Activated CD4-positive, alpha-beta T cell treated with anti-CD3 and anti-CD28 coated beads, Interleukin-2, amount 50 U/mL, for 16 hours (primary cell): ENCODE measurements at places on chromosomes 5 and 9.

DNA sequence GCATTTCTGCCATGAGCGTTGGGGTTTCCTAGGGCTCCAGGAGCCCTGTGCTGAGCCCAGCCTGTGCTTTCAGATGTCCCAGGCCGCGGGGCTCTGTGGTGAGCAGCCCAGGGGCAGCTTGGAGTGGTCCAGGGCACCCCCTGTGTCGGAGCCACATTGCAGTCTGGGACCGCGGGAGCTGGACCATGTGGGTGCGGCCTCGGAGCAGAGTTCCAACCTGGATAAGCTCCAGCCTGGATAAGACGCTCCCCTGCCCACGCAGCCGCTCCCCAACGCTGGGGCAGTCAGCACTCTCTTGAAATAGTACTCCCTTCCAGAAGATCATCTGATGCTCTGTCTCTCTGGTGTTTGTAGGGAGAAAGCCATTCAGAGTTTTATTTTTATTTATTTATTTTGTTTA, 111.1 kb downstream of the WNK2 start:
- no peak for DNase-seq

- DNase-seq, result no peak
Observed at GRCh38 chr5:79576606-79577289, 35.5 kb upstream of the TENT2 start.

- peak; percentile 24 for DNase-seq
Observed at GRCh38 chr5:148848393-148849031, 22.1 kb downstream of the ADRB2 start.

GRCh38 chr9:27599102-27599869, 26.0 kb upstream of the C9orf72 start:
- DNase-seq, result no peak

GRCh38 chr9:73183917-73184861, 32.5 kb downstream of the ANXA1 start:
- DNase-seq, result peak; percentile 54

DNA sequence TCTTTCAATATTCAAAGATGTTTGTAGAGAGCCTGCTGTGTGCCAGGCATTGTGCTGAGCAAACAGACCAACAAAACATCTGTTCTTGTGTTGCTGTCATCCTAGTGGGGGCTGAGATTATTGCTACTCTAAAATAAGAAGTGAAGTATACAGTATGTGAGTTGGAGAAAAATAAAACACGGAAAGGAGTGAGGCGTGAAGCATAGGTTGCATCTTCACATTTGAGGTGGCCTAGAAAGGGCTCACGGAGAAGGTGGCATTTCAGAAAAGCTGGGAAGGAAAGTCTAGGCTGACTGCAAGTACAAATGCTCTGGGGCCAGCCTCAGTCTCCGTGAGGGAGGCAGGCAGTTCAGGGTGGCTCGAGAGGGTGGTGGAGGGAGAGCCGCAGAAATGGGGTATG, 80.3 kb downstream of the CSNK1A1 start:
- DNase-seq, result no peak

GRCh38 chr9:75185585-75186170, 97.4 kb downstream of the OSTF1 start:
- DNase-seq, result peak; percentile 56

DNA sequence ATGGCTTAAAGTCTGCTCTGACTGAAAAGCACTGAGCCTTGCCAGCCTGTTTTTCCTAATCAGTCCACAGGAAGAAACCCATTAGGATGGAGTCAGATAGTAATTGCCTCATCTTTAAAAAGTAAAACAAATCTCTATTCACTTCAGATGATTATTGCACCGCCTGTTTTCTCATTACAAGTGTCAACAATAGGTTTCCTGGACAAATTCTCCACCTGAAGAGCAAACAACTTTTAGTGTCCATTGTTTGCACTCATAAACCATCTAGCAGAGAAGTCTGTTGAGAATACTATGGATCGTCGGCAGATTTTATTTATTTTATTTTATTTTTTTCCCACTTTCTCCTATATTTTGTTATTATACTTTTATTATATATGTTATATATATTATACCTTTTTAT, 20.3 kb downstream of the C5orf63 start:
- no peak for DNase-seq

DNA sequence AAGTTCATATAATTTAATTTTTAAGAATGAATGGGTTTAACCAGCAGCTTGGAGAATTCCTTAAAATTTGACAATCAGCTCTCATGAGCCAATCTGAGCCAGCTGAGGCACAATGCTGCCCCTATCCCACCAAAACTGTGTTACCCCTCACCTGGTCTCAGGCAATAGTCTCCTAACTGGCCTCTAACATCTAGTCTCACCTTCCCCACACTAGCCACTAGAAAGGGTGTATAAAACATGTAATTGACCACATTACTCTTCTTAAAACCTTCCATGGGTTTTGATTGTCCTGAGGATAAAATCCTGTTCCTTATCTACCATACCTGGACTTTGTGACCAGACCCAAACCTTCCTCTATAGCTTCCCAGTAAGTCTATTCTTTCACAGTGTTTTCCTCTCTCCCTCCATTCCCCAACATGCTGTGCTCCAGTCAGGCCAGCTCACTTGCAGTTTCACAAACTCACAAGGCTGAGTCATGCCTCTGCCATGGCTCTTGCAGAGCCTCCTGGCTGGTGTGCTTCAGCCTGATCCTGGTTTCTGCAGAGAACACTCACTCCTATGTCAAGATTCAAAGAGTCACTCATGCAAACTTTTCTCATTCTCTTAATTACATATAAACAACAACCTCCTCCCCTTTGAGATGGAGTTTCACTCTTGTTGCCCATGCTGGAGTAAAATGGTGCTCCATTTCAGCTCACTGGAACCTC, 16.0 kb upstream of the ZCCHC7 start:
- DNase-seq, result peak; percentile 48

- peak; percentile 62 for DNase-seq
Observed at GRCh38 chr5:142798099-142798770, 28.1 kb downstream of the ARHGAP26 start.

DNA sequence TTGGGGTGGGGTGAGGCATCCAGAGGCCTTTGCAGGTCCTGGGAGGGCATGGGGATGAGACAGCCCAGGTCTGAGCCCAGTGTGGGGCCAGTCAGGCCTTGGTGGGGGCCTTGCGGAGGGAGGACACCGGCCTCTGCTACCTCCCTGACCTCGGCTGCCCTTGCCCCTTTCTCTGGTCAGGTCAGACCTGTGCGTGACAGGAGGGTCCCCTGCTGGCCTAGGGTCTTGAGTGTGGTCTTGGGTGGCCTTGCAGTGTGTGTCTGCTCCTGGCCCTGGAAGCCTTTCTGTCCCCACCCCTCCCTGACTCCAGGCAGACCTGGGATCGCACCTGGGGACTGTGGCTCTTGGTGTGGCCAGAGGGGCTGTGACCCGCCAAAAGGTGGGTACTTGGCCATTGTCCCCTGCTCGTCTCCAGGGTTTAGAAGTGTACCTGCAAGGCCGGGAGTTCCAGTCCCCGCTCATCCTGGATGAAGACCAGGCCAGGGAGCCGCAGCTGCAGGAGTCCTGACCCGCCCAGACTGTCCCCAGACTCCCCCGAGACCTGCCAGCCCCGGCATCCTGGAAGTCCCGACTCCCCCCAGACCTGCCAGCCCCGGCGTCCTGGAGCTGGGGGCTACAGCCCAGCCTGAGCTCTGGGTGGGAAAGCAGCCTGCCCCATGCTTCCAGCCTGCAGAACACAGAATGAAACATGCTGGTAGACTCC, 4.4 kb upstream of the MAN1B1 start:
- DNase-seq, result no peak

DNA sequence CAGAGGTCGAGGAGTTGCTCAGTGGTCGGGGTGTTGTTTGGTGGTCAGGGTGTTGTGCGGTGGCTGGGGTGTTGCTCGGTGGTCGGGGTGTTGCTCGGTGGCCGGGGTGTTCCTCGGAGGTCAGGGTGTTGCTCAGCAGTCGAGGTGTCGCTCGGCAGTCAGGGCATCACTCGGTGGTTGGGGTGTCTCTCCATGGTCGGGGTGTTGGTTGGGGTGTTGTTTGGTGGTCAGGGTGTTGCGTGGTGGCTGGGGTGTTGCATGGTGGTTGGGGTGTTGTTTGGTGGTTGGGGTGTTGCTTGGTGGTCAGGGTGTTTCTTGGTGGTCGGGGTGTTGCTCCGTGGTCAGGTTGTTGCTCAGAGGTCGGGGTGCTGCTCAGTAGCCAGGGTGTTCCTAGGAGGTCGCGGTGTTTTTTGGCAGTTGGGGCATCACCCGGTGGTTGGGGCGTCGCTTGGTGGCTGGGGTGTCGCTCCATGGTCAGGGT, 11.0 kb upstream of the GPSM1 start:
- DNase-seq, result no peak

DNA sequence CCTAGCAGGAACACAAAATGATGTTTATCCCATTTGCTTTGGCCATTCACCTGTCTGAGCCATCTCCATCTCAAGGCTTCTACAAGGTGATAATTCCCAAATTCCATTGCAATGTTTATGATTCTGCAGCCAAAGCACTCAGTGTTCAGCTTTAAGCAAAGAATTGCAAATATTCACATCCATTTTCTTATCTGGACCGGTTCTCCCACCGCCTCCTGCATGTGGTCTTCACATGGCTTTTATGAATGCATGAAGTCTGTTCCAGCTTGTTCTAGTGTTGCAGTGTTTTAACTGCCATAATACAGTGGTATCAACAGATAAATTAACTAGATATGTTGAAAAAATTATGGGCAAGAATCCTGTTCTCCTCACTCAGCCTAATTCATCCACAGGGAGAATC, 443.0 kb upstream of the KLF4 start:
- no peak for DNase-seq

DNA sequence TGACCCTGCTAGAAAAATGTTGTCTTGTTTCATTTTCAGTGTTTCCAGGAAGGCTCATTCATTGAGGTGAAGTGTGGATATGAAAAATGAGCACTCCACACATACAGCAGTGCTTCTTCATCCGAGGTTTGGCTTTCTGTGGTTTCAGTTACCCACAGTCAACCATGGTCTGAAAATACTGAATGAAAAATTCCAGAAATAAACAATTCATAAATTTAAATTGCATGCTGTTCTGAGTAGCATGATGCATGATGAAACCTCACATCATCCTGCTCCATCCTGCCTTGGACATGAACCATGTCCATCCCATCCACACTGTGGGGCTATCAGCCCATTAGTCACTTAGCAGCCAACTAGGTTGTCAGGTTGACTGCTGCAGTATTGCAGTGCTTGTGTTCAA, 10.4 kb upstream of the SLC45A2 start:
- DNase-seq, result peak; percentile 58

DNA sequence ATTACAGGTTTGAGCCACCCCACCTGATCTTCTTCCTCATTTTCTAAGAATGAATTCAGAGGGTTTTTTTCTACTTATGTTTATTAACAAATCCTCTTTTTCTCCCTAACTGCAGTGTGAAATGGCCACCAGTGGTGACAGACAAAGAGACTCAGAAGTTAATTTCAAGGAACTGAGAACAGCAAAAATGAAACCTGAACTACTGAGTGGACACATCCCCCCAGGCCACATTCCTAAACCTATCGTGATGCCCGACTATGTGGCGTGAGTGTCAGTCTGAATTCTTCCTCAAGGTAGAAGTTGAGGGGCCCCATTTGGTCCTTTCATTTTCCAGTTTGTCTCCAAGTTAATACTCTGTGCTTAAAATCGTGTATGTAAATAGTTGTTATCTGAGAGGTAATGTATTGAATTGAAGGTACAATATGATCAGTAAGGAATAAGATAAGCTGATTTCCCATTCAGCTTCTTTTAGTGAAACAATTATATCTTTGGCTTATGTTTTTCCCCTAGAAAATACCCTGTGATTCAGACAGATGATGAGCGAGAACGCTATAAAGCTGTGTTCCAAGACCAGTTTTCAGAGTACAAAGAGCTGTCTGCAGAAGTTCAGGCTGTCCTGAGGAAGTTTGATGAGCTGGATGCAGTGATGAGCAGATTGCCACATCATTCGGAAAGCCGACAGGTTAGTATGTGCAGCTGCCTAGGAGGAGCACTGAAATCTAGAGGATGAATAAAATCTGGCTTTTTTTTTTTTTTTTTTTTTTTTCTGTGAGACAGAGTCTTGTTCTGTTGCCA, 17.7 kb downstream of the MARVELD2 start:
- DNase-seq, result peak; percentile 28

- DNase-seq, result no peak
Observed at GRCh38 chr9:135002336-135002735, 84.6 kb upstream of the FCN1 start.

DNA sequence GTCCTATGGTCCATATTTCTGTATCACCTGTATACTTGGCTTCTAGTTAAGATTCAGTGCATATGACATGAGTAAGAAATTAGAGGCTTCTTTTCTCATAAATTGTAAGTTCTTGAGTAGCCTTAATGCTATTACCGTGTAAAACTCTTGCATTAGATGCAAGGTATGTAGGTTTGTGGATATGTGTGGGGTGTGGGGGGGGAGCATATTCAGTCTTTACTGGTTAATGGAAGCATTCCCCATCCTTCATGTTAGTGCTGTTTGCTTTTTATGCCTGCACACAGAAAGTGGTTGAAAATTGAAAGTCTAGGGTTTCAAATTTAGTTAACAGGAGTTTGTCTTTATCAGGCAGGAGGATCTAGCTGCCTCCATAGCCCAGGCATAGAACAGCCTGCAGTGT, 16.1 kb downstream of the RAI14 start:
- no peak for DNase-seq

DNA sequence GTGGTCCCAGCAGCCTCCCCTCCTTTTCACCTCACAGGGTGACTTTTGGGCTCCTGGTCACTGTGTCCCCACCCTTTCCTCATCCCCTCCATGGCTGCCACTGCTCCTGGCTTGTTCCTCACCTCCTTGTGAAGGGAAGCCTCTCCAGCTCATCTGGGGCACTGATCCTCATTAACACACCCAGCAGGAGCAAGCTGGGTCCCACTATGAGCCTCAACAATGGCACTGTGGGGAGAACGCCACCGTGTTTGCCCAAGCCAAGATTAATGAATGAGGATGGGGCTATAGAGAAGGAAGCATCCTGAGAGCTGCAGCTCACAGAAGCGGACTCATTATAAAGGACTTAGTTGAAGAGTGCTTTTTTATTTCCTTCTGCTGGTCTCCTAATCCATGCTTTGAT, 118.4 kb downstream of the MARCHF11 start:
- DNase-seq, result no peak

DNA sequence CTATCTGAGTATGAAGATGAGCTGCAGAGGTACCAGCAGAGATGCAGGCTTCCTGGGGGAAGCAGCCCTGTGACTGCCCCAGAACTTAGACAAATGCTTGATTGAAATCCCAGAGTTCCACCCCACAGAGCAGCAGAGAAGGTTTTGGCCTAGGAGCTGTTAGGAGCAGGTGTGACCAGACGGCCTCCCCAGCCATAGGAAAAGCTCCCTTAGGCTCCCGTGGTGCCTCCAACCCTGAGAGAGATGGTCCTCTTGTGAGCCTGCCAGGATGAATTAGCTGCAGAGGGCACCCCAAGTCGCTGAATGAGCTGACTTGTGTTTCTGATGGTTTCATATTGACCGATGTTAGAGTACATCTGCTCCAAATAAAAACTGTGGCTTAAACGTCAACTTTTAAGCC, 22.1 kb downstream of the NTRK2 start:
- no peak for DNase-seq

DNA sequence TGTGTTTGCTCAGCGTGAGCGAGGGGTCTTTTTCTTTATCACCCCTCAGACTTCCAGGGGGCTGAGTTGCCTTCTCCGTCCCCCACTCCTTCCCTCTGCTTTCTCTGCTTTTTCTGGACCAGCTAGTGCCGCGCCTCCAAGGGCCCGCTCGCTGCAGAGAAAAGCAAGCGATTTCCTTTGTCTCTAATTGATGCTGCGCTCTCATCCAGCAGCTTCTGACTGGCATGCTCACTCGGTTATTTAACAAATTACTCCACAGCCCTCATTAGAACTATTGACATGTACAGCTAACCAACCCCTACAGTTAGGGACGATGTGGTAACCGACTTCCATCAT, 288.0 kb downstream of the ELAVL2 start:
- no peak for DNase-seq

GRCh38 chr5:76341651-76342334, 61.3 kb upstream of the IQGAP2 start:
- no peak for DNase-seq
